ENCODE measurements at places on chromosomes 11 and 22.

DNA sequence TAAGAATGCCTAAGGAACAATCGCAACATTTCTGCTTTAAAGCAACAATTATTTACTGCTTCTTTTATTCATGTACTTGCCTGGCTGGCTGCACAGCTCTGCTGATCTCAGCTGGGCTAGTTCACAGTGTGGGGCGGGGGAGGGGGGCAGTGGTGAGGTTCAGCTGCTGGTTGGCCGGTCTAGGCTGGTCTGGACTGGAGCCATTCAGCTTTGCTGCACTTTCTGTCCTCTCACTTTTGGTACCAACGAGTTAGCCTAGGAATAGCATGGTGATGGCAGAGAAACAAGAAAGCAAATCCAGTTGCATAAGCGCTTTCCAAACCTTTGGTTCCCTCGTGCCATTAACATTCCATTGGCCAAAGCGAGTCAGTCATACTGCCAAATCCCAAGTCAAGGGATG is 16.0 kb upstream of the MIF start:
- DNase-seq = no peak

DNA sequence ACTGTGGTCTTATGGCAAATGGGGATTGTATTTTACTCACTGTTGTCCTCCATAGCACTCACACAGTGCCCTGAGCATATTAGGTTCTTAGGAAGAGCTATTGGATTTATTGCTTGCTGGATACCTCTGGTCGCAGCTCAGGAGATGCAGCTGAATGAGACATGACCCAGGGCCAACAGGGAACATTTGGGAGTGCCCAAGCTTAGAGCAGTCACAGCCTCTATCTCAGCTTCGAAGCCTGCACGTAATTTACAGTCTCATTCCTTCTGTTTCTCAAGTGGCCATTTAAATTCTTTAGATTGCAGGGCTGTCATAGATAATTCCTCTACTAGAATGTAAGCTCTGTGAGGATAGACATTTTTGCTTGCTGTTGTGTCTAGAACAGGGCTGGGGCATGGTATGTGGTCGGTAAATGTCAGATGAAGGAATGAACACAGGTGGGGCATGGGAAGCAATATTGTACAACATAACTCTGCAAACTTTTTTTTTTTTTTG is 192.8 kb downstream of the GRIK4 start:
- no peak for DNase-seq

GRCh38 chr22:40805239-40805638 is 13.9 kb downstream of the SLC25A17 start:
- no peak for DNase-seq

DNA sequence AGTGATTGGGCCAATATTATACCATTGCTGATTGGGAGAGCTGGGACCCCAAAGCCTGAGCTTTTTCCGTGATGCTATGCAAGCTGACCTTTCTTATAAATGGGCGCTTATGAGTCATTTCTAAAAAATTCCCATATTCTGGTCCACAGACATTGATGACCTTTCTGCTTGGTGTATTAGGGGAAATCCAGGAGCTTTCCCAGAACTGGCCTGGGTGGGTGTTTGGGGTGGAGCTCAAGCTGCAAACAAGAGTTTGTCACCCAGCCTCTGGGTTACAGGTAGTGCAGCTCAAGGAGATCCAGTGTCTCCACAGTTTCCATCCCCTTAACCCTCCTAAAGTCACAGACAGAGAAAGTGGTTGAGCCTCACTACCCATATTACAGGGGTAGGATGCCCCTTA is 67.7 kb downstream of the CCDC81 start:
- peak; percentile 64 for DNase-seq

DNA sequence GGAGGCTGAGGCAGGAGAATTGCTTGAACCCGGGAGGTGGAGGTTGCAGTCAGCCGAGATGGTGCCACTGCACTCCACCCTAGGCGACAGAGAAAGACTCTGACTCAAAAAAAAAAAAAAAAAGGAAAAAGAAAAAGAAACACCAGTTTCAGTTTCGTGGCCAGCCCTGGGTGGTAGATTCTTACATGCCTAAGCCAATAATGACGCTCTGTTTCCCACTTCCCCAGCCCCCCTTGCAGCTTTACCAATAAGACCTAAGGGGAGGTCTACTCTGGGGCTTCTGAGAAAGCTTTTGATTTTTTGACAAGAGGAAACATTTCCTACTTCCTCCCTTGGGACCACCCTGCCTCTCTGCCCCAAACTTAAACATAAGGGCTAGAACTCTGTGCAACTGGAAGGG is 30.0 kb upstream of the PTPRJ start:
- DNase-seq = no peak

- no peak for DNase-seq
These were observed 45.2 kb downstream of the NAT10 start for GRCh38 chr11:34150494-34151151.

DNA sequence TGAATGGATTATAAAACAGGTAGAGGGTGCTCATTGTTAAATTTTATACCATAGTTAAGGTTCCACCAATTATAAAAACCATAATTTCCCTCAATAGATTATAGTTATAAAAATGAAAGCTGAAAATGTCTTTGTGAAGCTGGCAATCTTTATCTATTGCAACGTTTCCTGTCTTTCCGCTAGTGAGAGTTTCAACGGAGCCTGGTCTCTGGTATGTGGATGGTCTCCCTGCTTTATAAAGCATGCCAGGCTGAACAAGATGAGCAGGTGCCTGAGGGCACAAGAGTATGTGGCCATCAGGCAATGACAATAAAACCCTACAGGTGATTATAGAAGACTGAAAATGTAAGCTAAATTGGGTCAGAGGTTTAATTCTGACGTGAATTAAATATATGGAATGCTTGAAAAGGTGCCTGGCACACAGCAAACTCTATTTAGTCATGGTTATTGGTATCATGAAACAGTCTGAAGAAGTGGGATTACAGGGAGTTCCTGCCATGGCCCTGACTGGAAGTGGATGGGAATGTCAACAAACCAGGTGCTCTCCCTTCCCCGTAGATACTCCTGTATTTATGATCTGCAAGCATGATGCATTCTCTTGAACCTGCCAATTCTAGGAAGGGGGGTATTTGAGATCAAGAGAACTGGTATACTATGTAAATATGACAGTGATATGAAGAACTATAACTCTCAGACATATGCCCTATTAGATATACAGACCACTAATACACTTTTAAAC is 115.7 kb downstream of the ENTHD1 start:
- no peak for DNase-seq

DNA sequence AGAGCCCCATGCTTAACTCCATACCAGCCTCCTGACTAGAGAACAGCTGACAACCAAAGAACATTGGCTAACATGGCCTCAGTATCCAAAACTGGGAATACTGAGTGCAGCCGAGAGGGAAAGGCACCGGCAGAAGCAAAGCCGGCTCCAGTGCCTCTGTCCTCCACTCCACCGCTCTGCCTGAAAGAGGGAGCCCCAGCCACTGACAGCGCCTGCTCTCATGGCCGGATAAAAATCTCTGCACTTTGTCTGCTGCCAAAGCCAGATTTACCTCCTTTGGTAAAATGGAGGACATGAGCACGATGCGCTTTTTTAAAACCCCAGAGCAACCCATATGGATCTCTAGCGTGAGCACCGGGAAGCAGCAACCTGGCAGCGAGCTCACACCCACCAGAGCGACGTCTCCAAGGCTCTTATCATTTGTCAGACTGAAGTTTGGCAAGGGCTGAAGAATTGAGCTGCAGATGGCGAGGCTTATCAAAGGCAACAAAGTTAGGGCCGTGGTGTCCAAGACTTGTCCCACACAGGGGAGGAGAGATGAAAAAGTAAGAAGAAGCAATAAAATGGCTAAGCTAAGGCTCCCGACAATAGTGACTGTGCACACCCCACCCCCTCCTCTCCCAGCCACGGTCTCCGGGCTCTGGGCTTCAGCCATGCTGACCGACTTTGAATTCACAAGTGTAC is 71.4 kb downstream of the EFCAB6 start:
- DNase-seq = no peak
